Stomach (tissue), 19 donors: ENCODE measurements at places on chromosomes 12 and 14. TPM values are rescaled to one million over a fixed set of nuclear protein-coding genes. Genes with fewer than 3 reads are reported as not detected.

DNA sequence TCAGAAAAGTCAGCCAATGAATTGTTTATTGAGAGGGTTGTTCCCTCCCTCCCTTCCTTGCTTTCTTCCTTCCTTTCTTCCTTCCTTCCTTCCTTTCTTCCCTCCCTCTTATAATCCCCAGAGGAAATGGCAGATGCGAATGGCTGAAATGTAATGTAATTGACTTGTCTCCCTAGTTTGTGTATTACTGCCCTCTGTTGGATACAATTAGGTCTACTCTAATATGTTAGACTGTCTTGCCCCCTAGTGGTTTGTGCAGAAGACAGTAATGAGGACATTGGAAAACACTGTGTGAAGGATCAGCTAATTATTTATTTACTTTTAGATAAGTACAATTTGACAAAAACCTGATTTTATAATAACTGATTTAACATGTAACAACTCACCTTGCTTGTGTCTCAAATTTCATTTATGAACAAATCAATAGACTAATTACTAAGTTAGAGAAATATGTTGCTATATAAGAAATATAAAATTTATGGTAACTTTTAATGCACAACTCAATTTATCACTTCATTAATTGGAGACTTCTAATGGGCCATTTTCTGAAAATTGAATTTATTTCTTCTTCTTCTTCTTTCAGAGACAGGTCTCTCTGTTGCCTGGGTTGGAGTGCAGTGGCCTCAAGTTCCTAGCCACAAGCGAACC is 229.8 kb upstream of the LRIG3 start:
- DNase-seq = peak; percentile 89
- H3K27me3 ChIP-seq = no peaks in the 10 kb centered on the region
- H3K4me1 ChIP-seq = no peaks in the 10 kb centered on the region
- no peaks in the 10 kb centered on the region for H3K36me3 ChIP-seq
- H3K27ac ChIP-seq = no peak overlapping the region
- H3K4me3 ChIP-seq = no peak overlapping the region

- peak; percentile 62 for DNase-seq
- H3K27me3 ChIP-seq = no peaks in the 10 kb centered on the region
- no peaks in the 10 kb centered on the region for H3K36me3 ChIP-seq
- peak overlapping the region; percentile 55 for H3K27ac ChIP-seq
- H3K4me3 ChIP-seq = no peak overlapping the region
Measured at GRCh38 chr14:75252254-75252837, 26.3 kb upstream of the FOS start.

GRCh38 chr12:8081251-8081920 is 688 bp upstream of the NECAP1 start:
- peaks cover 19% of the 10 kb centered on the region for H3K4me1 ChIP-seq
- peak; percentile 52 for DNase-seq
- no peaks in the 10 kb centered on the region for H3K27me3 ChIP-seq
- no peaks in the 10 kb centered on the region for H3K36me3 ChIP-seq
- H3K4me3 ChIP-seq = peak overlapping the region; percentile 84
- H3K27ac ChIP-seq = peak overlapping the region; percentile 87

DNA sequence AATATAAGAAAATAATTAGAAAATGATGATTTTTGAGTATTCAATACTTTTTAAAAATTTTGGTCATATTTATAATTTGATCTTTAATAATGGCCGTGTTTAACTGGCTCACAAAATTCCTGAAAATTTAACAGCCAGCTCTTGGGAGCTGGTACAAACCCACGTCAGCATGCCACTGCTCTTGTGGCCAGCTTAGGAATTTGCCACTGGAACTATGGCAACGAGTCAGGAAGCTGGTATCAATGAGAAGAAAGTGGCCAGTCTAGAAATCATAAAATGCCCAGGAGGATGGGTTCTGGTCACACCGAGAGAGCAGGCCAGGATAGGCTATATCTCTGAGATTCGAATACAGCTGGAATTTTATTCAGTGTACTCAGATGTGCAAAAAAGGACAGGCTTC is 72.2 kb upstream of the PLEKHG3 start:
- H3K27ac ChIP-seq = no peak overlapping the region
- no peaks in the 10 kb centered on the region for H3K27me3 ChIP-seq
- H3K36me3 ChIP-seq = no peaks in the 10 kb centered on the region
- no peak for DNase-seq
- no peak overlapping the region for H3K4me3 ChIP-seq

MMP14 gene
- 46.7 TPM for total RNA-seq

MRPL51 gene
- 50.7 TPM for total RNA-seq

ALG10 gene
- total RNA-seq = 0.58 TPM
